NCI-H460 (cell line): ENCODE measurements at places on chromosomes 4 and X. TPM values are rescaled to one million over a fixed set of nuclear protein-coding genes. Genes with fewer than 3 reads are reported as not detected.

DNA sequence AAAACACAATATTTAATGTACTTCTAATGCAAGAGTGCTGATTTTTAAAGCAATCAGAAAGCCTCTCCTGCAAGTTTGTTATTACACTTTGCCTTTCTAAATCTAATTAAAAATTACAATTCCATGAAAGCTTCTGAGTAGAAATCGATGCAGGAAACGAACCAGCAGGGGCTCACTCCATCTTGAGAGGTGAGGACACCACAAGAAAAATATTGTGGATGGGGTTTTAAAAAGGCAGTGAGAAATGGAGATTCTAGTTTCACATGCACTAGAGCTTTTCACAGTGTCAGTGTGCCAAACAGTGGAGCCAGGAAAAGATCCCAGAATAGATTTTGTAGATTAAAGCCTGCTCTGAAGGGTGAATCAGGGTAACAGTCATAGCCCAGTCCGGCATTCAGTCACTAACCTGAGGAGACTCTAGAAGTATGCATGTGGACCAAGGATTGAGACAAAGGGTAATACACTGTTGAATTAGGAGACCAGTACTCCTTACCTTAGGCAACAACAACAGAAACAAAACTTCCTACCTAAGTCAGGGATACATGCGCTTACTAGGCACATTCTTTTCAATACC lies 362.3 kb downstream of the NAF1 start:
- no peak for DNase-seq

- DNase-seq, result no peak
These were observed 150.0 kb downstream of the TTC29 start for GRCh38 chr4:146795711-146796110.

GRCh38 chrX:106935175-106935574 lies 15.0 kb downstream of the CLDN2 start:
- DNase-seq, result no peak

- DNase-seq, result peak; percentile 74
These were observed 1306.6 kb upstream of the PABPC4L start for GRCh38 chr4:135508006-135508714.

GRCh38 chr4:5052204-5052702 lies 973 bp downstream of the STK32B start:
- no peak for DNase-seq

AVPR2 gene
- total RNA-seq, result not detected in 2 replicates

SYTL5 gene
- 0.05 and 0.17 TPM in 2 replicates for total RNA-seq

ZNF157 gene
- total RNA-seq, result not detected in 2 replicates
